ENCODE measurements at places on chromosomes 5 and 9.

- DNase-seq, result no peak
- H3K4me1 ChIP-seq, result peaks cover 5% of the 10 kb centered on the region
- H3K36me3 ChIP-seq, result no peaks in the 10 kb centered on the region
Observed at GRCh38 chr5:171418982-171419687, at the start of gene FGF18. FGF18 (plus strand) TSS chr5:171419647; CDS start chr5:171420200, 553 bp downstream.

DNA sequence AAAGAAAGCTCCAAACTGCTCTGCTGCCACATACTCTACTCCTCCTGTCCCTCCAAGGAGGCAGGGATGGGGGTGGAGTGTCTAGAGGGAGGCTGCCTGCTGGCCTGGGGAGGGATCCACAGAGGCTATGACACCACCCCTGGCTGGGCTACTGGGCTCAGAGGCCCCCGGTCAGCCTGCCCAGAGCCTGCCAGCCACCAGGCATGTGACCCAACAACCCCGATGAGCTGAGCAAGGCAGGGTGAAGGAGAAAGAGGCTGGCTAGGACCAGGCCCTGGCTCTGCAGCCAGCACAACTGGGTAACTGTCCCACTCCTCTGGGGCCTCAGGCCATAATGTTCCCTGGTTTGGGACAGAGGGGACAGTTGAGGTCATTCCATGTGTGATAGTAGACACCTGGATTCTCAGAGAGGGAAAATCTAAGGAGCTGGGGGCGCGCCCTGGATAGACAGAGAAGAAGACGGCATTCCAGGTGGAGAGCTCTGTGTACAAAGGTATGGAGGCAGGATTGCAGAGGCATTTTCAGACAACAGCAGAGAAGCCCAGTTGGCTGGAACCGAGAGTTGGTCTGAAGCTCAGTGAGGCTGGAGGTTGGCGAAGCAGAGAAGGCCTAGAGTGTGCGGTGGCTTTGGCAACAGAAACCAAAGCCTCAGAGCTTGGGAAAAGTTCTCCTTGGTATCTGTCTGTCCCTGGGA is 33.8 kb upstream of the IL17B start:
- no peaks in the 10 kb centered on the region for H3K27me3 ChIP-seq
- no peaks in the 10 kb centered on the region for H3K36me3 ChIP-seq
- DNase-seq, result no peak
- H3K4me3 ChIP-seq, result no peak overlapping the region
- no peaks in the 10 kb centered on the region for H3K4me1 ChIP-seq

DNA sequence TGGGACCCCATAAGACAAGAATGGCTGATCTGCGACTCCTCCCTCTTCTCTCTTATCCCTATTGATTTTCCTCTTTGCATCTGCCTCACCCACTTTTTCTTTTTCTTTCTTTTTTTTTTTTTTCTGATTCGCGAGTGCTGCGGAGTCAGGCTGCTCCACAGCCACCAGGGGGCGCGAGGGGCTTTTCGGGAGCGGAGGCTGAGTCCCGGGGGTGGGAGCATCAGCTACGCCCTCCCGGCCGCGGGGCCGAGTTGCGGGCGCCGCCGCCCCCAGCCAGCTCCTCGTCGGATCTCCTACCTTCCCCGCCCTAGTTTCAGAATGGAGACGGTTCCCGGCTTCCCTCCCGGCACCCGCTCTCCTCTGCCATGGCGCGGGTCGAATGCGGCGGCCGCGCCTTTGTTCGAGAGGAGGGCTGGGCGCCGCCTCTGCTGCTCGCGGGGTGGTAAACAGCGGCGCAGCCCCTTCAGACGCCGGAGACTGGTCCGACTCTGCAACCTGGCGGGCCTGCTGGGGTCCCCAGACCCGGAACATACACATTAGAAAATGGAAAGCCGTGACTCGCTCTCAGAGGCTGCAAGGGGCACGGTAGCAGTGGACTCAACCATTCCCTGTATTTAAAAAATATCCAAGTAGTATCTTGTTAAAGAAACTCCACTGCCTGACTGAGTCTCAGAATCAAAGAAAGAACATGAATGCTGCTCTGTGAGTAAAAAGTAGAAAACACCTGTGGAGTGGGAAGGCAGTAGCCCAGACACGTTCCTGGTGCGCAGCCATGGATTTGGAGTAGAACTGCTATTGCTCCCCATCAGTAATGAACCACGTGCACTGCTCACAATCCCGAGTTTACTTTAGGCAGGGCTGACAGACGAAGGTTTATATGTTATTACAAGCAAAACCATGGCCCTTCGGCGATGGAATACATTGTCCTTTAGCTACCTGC is 55.7 kb downstream of the DPYSL3 start:
- H3K27ac ChIP-seq, result no peak overlapping the region
- H3K36me3 ChIP-seq, result no peaks in the 10 kb centered on the region
- peak overlapping the region; percentile 27 for H3K4me3 ChIP-seq
- H3K4me1 ChIP-seq, result no peaks in the 10 kb centered on the region

DNA sequence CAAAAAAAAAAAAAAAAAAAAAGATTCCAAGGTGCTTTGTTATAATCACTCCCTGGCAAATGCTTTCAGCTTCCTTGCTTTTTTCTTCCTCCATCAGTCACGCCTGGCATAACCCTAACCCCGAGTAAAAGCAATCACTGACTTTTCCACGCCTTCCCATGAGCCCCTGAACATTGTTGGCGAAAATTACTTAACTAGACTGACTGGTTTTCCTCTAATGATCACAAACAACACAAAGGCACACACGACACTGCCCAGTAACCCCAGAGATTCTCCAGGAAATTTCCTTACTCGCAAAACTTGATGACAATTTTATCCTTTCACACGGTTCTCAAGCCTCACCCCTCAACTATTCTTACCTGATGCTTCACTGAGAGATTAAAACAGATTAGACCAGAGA is 11.4 kb upstream of the PTGR1 start:
- H3K27ac ChIP-seq, result no peak overlapping the region
- DNase-seq, result no peak
- H3K4me1 ChIP-seq, result no peaks in the 10 kb centered on the region
- no peaks in the 10 kb centered on the region for H3K36me3 ChIP-seq
- H3K27me3 ChIP-seq, result peaks cover 4% of the 10 kb centered on the region

DNA sequence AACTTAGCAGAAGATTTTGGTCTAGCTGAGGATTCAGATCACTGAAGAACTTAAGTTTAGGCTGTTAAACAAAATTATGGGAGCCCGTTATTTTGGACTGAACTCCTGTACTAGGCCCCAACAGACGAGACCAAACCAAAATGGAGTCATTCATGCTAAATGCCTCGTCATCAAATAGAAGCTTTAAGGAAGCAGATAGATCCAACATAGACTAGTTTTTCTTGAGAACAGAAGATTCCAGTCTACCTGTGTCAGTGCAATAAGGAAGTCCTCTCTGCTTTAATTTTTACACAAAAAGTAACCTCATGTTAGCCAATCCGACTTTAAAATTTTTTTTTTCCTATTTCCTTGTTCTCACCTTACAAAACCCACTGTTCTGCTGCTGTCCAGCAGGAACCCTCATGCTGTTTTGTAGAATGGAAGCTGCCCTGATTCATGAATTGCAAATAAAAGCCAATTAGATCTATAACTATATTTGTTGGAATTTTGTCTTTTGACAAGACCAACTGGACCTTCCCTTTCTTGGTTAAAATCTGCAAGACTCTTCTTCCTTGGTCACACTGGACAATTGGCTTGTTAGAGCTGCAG is 29.0 kb upstream of the GOLM1 start:
- no peaks in the 10 kb centered on the region for H3K27me3 ChIP-seq
- H3K36me3 ChIP-seq, result no peaks in the 10 kb centered on the region
- H3K4me3 ChIP-seq, result no peak overlapping the region
- no peak overlapping the region for H3K27ac ChIP-seq

DNA sequence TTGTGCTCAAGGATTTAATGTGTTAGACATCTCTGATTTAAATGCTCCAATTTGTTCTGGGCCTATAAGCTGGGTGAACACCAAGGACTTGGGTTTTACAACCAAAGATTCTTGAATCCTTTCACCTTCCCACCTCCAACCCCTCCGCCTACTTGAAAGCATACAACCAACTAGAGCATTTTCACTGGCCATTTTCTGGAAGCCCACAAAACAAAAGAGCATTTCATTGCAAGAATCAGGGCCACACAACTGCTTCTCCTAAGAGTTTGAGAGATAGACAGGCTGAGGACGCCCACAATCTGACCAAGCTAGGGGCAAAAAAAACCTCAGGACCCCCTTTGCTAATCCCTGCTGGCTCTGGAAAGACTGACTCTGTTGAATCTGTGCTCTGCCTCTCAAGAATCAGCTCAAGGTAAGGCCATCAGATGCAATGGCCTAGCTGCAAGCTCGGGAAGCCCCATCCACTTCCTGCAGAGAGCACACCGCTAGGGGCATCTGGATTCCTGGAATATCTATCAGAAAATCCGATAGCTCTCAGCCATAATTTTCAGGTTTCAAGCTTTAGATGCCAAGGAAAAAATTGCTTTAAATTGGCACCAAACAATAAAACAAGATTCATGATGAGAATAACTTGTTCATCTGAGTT is 57.7 kb downstream of the RETREG1 start:
- H3K4me3 ChIP-seq, result no peak overlapping the region
- H3K27me3 ChIP-seq, result no peaks in the 10 kb centered on the region
- H3K36me3 ChIP-seq, result no peaks in the 10 kb centered on the region
- H3K27ac ChIP-seq, result no peak overlapping the region

GRCh38 chr9:133737774-133738639 is at the start of gene SARDH:
SARDH (minus strand) TSS chr9:133738352; CDS start chr9:133734173, 4,179 bp downstream.
- no peak for DNase-seq
- peaks cover 3% of the 10 kb centered on the region for H3K4me1 ChIP-seq
- no peak within 1 kb of the TSS for H3K27ac ChIP-seq
- H3K36me3 ChIP-seq, result no peaks in the 10 kb centered on the region
- H3K4me3 ChIP-seq, result peak within 1 kb of the TSS; percentile 31

GRCh38 chr5:180077594-180078284 is 6.2 kb upstream of the RNF130 start:
- no peak overlapping the region for H3K27ac ChIP-seq
- H3K27me3 ChIP-seq, result peaks cover 3% of the 10 kb centered on the region
- no peak for DNase-seq
- no peak overlapping the region for H3K4me3 ChIP-seq
- no peaks in the 10 kb centered on the region for H3K4me1 ChIP-seq

DNA sequence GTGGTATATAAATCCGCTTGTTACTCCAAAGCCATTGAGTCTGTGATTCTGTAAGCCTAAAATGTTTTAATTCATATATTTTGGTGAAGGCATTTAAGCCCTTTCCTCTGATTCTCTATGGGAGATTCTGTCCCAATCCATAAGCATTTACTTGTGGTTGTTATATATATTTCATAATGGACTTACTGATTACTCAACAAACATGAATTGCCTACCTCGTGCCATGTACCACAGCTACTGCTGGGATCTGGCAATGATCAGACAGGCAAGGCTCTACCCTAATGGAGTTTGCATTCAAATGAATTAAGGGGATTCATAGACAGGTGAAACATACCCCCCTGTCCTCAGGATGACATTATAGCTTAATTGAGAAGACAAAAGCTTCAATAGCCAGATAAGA is 54.5 kb downstream of the C9orf152 start:
- H3K4me1 ChIP-seq, result peaks cover 45% of the 10 kb centered on the region
- no peaks in the 10 kb centered on the region for H3K36me3 ChIP-seq
- no peak overlapping the region for H3K27ac ChIP-seq
- no peak for DNase-seq
- H3K27me3 ChIP-seq, result no peaks in the 10 kb centered on the region
- no peak overlapping the region for H3K4me3 ChIP-seq

GRCh38 chr5:14710313-14710994 is 45.9 kb downstream of the OTULIN start:
- no peaks in the 10 kb centered on the region for H3K27me3 ChIP-seq
- H3K27ac ChIP-seq, result peak overlapping the region; percentile 30
- H3K4me1 ChIP-seq, result peaks cover 39% of the 10 kb centered on the region
- no peak overlapping the region for H3K4me3 ChIP-seq

Data from naive thymus-derived CD4-positive, alpha-beta T cell (primary cell).